ENCODE measurements at places on chromosomes 5 and 9. TPM values are rescaled to one million over a fixed set of nuclear protein-coding genes. Genes with fewer than 3 reads are reported as not detected.

DNA sequence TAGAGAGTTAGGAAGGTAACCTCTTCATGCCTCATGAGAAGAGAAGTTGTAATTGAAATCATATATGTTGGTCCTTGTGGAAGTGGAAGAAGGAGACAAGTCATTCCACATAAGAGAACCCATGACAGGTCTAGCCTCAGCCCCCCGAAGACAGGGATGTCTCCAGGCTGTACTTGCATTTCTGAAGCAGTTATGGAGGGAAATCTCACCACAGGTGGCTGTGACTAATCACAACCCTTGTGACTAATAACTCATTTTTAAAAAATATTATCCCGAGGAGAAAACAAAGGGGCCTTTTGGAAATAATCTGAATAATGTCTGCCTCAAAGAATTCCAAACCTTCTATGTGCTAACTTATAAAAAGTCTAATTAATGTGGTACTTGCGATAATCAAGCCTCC, 262.1 kb upstream of the RPS23 start:
- DNase-seq, result no peak

The HTR4 gene
- total RNA-seq, result not detected

GRCh38 chr5:173229382-173229959, 5.5 kb downstream of the NKX2-5 start:
- DNase-seq, result no peak

The CARD6 gene
- 0.24 TPM for total RNA-seq

DNA sequence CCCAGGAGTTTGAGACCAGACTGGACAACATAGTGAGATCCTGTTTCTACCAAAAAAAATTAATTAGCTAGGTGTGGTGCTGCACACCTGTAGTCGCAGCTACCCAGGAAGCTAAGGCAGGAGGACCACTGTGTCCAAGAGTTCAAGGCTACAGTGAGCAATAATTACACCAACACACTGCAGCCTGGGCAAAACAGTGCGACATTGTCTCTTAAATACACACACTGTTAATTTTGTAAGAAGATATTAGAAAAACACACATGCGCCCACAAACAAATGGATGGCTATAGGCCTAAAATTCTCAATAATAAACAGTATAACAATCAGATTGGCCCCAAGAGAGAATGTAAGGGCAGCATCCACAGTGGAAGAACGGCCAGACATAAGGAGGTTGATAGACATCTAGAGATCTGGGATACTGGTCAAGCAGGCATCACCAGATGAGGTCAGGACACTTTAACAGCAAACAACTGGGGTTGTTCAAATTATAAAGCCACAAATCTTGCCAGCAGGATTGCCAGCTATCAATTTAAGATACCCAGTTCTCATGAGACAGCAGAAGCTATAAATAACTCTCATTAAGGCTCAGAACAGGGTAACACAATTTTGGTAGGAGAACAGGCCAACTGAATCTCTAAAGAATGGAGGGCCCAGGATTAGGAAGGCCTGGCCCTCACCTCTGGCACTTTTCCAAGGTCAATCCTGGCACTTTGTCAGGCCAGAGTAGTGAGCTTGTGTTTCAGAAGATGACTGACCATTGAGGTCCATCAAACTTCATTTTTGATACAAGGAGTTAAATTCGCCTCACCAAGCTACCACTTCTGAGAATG, 29.5 kb downstream of the GOLPH3 start:
- no peak for DNase-seq

The ECSCR gene
- total RNA-seq, result 2.7 TPM

DNA sequence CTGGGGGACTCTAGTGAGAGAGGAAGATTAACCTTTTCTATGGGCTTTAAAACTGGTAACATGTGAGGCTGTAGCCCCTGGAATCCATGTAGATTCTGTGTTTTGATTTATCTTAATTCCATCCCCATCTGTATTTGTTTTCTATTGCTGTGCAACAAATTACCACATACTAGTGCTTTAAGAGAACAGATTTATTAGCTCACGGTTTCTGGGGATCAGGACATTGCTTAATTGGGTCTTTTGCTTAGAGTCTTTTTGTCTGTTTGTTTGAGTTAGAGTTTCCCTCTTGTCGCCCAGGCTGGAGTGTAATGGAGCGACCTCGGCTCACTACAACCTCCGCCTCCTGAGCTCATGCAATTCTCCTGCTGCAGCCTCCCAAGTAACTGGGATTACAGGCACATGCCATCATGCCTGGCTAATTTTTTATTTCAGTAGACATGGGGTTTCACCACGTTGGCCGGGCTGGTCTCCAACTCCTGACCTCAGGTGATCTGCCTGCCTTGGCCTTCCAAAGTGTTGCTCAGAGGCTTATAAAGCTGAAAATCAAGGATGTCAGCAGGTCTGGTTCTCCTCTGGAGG, 29.9 kb upstream of the GNA14 start:
- no peak for DNase-seq

- DNase-seq, result peak; percentile 22
Observed at GRCh38 chr9:2367970-2368369, 253.6 kb upstream of the VLDLR start.

GRCh38 chr5:169074839-169075238, 226.1 kb downstream of the SLIT3 start:
- no peak for DNase-seq

DNA sequence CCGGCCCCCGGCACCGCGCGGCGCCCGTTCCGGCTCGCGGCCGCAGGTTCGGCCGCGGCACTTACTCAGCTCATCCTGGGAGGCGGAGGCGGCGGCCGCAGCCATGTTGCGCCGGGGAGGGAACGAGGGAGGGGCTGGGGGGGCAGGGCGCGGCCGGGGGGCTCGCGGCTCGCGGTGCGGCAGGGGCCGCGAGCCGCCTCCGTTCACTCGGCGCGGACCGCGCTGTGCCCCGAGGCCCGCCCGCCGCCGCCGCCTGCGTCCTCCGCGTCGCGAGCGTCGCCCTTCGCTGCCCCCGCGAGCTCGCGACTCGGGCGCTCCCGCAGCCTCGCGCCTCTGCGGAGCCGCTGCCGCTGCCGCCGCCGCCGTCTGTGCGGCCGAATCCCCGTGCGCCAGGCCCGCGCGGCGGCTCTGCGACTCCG, 735 bp downstream of the ECPAS start:
- no peak for DNase-seq

- no peak for DNase-seq
Observed at GRCh38 chr9:82820186-82820585, 242.8 kb downstream of the RASEF start.

The STPG3 gene
- 0.21 TPM for total RNA-seq

DNA sequence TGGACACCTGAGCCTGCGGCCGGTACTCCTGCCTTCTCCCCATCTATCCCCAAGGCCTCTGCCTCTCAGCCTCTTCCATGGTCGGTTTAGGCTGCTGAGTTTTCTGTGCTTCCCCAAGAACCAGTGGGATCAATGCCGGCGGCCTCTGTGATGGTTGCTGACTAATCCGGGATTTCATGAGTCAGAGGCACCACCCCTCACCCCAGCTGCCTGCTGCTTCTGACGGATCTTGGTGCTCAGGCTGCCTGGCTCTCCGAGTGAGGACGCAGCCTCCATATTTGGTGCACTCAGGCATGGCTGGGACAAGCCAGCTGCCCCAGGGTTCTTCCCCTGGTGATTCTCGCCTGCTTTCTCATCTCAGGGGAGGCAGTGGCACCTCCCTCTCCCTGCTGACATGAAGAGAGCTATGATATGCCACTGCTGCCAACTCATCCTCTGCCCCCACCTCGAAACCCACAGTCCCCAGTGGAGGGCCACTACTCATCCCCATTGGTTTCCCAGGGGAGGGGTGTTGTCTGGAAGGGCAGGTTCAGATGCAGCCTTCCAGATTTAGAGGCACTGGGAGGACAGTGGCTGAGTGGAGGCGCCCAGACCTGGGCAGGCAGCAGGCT, 3.3 kb upstream of the MAN1B1 start:
- no peak for DNase-seq

The FSD1L gene
- total RNA-seq, result 4.6 TPM

GRCh38 chr5:178434851-178435250, 155.3 kb downstream of the COL23A1 start:
- DNase-seq, result no peak

GRCh38 chr9:93480262-93480661, 26.9 kb upstream of the FAM120AOS start:
- no peak for DNase-seq

The SUSD3 gene
- total RNA-seq, result 13.2 TPM

DNA sequence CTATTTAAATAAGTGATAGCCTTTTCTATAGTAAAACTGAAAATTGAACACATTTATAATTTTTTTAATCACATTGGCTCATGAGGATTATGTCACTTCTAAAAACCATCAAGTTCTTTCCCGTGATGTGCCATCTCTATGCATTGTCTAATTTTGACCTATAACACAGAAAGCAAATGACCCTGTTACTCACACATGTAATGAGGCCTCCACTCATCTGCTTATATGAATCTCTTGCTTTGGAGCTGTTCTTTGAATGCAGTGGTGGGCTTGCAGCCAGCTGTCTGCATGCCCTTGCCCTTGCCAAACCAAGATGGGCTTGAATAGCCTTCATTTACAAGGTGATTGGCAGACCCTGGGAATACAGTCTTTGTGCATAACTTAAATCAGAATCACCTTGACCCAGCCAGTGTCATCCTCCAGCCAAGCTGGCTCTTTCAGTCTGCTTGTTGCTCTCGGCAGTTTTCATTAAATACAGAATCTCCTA, 163.2 kb downstream of the TRIO start:
- DNase-seq, result no peak

DNA sequence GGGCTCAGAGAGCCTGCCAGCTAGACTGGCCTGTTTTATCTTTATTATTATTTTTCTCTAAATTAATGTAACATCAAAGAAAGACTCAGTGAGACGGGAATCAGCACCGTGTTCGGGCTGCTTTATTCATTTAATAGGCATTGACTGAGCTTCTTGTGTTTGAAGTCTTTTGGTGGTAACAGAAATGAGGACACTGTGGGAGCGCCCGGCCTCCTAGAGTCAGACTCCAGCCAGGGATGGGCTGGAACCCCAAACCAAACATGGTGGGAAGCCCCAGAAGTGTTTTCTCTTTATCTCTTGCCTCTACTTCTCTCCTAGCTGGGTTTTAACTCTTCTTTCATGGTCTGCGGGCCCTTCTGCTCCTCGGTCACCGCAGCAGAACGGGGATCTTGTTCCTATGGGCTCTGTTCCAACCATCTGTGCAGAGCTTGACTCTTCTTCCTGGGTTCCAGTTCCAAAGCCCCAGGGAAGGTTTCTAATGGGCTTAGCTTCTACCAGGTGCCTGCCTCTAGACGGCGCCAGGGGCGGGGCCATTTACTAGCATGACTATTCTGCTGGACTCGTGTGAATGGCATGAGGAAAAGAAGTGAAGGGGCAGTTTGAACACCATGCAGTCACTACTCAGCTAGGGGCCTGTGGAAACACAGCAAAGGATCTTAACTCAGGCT, 123.8 kb downstream of the FGF18 start:
- no peak for DNase-seq

DNA sequence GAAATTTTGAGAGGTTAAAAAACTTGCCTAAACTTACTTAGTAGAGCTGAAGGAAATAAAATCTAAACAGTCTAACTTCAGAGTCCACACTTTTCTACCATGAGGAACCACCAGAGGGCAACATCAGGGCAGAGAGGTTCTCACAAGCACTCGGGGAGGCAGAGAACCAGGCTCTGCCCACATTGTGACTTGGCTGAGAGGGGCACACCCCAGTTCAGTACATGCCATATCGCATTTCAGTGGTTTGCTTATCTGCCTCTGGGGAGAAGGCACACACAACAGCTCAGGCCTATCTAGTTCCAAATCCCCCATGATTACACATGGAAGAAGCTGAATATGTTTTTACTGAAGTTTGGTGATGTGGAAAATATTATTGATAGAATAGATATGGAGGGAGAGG, 49.2 kb downstream of the EQTN start:
- peak; percentile 47 for DNase-seq

The TSSK1B gene
- not detected for total RNA-seq

DNA sequence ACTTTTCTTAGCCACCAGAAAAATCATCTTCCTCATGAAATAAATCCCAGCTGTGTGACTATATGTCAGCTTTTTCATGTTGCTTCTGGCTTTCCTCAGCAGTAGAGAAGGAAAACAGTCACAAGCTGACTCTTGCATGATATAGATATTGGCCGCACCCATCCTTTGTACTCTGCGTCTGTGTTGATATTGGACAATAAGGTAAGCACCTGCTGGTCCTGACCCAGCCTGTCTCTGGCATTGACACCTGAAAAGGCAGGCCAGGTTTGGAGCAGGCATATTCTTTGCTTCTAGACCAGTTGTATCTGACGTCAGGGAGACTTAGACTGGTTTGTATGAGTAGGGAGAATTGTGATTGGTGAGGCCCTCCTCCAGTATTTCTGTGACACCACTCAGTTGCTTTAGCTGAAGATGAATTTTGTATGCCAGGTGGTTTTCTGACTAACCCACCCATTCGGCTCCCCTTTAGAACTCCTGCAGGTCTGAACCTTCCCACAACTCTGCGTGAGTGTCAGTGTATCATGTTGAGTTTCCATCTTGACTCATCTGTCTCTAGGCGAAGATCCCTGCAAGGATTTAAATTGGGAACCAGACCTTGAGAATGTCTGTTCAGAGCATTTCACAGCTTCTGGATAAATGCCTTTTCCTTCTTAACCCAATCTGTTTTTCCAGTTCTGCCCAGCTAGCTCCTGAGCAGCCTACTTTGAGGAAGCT, 151.2 kb upstream of the RUSC2 start:
- DNase-seq, result no peak

- no peak for DNase-seq
Observed at GRCh38 chr9:114203410-114204140, 48.2 kb downstream of the COL27A1 start.

GRCh38 chr5:141517312-141517711, 28.4 kb downstream of the PCDHGC5 start:
- no peak for DNase-seq

DNA sequence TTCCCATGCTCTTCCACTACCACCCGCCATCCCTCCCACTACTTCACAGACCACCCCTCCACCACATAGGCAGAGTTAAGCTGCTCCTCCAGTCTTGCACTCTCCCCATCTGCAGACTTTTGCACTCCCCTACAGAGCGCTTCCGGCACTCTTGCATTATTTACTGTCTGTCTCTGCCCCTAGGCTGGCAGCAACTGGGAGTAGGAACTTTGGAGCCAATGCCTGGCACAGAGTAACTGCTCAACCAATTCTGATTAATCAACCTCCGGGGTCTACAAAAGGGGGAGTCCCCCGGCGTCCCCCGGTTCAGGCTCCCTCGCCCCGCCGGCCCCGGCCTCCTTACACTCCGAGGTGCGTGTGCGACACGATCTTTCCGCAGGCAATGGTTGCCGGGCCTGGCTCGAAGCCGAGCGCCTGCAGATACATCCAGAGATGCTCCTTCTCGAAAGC, 498 bp downstream of the HAUS6 start:
- DNase-seq, result no peak

The ZDHHC11B gene
- 3.1 TPM for total RNA-seq

GRCh38 chr5:53029608-53030007, 40.5 kb downstream of the ITGA2 start:
- no peak for DNase-seq

The TRIM14 gene
- total RNA-seq, result 18.4 TPM

The UNC5A gene
- 10.2 TPM for total RNA-seq

The RNF183 gene
- 0.17 TPM for total RNA-seq

- DNase-seq, result no peak
Observed at GRCh38 chr9:98714833-98715232, 6.1 kb upstream of the GABBR2 start.

DNA sequence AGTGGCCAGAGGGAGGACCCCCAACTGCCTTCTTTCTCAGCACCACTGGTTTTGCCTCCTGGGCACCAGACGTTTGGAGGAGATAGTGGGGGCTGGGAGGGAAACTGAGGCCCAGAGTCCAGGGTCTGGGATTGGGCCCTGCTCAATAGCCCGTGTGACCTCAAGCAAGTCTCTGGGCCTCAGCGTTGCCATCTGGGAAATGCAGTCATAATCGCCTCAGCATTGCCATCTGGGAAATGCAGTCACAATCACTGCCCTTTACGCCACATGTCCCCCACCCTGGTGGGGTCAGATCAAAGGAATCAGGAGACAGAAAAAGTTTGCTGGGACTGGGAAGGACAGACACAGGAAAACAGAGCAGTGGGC, 1.6 kb downstream of the SH2D3C start:
- no peak for DNase-seq

Data from WTC11 (cell line).